ENCODE measurements at places on chromosomes 6 and 20. TPM values are rescaled to one million over a fixed set of nuclear protein-coding genes. Genes with fewer than 3 reads are reported as not detected.

PAQR8 gene
- 1.8 TPM for total RNA-seq

TRIM10 gene
- not detected for total RNA-seq

ENPP3 gene
- 0.34 TPM for total RNA-seq

FAM83C gene
- not detected for total RNA-seq

NOX3 gene
- not detected for total RNA-seq

SULF2 gene
- total RNA-seq = 1.5 TPM

FRK gene
- not detected for total RNA-seq

HLA-DRB1 gene
- 31.3 TPM for total RNA-seq

SYCP2 gene
- total RNA-seq = 4.6 TPM
